ENCODE measurements at places on chromosomes 2 and 18. TPM values are rescaled to one million over a fixed set of nuclear protein-coding genes. Genes with fewer than 3 reads are reported as not detected.

DNA sequence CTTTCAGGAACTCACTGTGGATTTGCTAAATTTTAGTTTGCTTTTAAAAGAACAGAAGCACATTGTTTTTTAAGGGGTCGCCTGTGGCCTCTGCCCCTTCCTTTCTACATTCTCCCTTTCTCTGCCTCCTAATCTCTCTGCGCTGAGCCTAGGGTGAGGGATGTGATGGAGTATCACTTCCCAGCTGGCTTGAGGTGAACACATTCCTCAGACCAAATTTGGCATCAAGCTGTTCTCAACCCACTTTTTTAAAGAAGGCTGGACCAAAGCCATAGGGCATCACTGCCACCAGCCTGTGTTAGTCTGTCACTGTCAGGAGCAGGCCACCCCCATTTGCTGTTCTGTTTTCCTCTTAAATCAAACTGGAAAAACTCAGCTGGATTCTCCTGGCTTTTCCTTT lies 27.4 kb downstream of the EIF4E2 start:
- no peak overlapping the region for H3K4me3 ChIP-seq
- H3K27me3 ChIP-seq = no peaks in the 10 kb centered on the region
- H3K36me3 ChIP-seq = peaks cover 16% of the 10 kb centered on the region
- H3K4me1 ChIP-seq = no peaks in the 10 kb centered on the region
- no peak for DNase-seq
- H3K27ac ChIP-seq = no peak overlapping the region

DNA sequence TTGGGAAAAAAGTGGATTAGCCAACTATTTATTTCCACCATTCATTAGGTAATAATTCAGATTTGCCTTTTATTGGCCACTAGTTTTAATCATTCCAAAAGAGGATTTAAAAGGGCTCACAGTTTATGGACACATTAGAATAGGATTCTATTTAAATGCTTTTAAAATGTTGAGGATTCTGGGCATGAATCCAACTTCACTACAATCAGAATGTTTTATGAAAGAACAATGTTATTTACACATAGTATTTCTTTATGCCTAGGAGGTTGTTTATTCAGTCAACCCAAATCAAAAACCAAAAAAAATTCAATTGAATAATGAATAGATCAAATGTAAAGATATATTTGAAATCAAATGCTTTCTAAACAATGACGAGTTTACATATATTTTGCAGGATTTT lies 232.2 kb downstream of the GULP1 start:
- H3K4me3 ChIP-seq = no peak overlapping the region
- H3K27me3 ChIP-seq = peaks cover 2% of the 10 kb centered on the region
- H3K36me3 ChIP-seq = no peaks in the 10 kb centered on the region
- no peaks in the 10 kb centered on the region for H3K4me1 ChIP-seq

- DNase-seq = no peak
- H3K27me3 ChIP-seq = no peaks in the 10 kb centered on the region
- peak overlapping the region; percentile 71 for H3K4me3 ChIP-seq
- peak overlapping the region; percentile 75 for H3K27ac ChIP-seq
Measured at GRCh38 chr2:202270487-202270886, 4.9 kb downstream of the NOP58 start.

DNA sequence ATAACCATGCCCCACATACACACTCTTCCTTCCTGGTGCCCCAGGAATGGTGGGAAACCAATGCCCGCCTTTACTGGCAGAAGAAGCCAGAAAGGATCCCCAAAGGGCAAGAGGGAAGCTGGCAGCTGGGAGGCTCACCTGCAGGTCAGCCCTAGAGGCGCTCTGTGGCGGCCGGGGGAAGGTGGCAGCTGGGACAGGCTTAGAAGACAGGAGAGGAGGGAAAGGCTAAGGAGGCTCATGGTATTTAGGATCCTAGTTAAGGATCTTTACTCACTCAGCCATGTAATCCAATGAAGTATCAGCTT lies 23.8 kb downstream of the ADRA2B start:
- DNase-seq = no peak
- no peak overlapping the region for H3K27ac ChIP-seq
- no peaks in the 10 kb centered on the region for H3K4me1 ChIP-seq
- H3K4me3 ChIP-seq = no peak overlapping the region
- peaks cover 2% of the 10 kb centered on the region for H3K27me3 ChIP-seq
- H3K36me3 ChIP-seq = no peaks in the 10 kb centered on the region

DNA sequence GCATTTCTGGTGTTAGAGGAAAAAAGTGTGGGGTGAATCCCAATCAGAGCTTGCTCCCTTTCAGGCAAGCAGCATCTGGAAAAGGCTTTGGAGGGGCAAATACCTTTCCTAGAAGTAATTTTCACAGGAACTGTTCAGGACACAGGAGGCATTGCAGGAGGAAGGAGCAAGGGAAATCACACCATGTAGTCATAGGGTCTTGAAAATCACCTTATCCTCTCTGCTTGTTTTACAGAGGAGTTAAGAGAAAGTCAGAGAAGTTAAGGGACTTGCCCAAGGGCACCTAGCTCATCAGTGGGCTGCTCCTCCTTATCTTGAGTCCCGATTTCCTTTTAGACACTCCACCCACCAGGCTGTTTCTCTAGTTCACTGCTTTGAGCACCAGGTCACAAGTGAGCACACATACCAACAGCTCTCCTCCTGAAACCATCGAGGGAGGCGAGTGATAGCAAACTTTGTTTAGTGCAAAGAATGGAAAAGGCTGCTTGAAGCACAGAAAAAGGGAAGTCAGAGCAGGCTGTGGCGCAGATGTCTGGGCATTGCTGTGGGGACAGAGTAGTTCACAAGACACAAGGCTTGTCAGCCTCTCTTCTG lies 89.2 kb upstream of the CXCR4 start:
- no peak overlapping the region for H3K4me3 ChIP-seq
- no peaks in the 10 kb centered on the region for H3K36me3 ChIP-seq
- DNase-seq = peak; percentile 65
- no peaks in the 10 kb centered on the region for H3K27me3 ChIP-seq
- peak overlapping the region; percentile 44 for H3K27ac ChIP-seq

DNA sequence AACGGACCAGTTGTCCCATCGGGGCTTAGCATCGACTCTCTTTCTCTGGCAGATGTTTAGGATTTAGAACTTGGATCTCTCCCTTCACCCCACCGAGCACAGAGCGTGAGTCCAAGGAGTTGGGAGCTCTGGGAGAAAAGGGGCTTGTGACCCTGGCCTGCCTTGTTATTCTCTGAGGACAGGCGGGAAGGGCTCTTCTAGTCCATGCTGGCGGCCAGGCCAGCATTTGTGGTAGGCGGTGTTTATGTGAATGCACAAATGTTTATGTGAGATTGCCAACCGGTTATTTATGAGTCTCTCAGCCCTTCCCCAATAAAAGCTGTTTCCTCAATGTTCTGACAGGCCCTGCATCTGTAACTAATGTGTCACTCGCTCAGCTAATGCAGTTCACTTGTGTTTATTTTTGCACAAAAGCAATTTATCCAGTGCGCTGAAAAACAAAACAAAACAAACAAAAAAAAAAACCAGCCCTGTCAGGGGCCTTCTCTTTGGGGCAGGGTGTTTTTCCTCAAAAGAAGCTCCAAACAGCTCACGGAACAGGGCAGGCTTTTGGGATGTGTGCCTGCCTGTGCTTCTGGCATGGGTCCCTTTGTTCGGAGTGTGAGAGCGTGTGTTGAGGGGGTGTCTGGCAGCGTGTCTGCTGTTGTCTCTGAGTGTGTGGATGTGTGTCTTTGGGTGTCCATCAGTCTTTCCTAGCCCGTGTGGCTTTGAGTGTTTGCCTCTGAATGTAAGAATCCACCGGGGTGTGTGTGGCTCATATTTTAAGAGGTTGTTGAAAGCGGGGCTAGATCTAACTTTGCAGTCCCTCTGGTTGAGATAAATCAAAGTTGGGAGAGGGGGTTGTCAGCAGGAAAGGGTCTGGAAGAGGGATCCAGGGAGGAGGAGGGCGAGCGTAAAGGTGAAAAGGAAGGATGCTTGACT lies 52.8 kb upstream of the HAAO start:
- H3K27me3 ChIP-seq = no peaks in the 10 kb centered on the region
- H3K36me3 ChIP-seq = no peaks in the 10 kb centered on the region
- no peak for DNase-seq
- no peak overlapping the region for H3K4me3 ChIP-seq

DNA sequence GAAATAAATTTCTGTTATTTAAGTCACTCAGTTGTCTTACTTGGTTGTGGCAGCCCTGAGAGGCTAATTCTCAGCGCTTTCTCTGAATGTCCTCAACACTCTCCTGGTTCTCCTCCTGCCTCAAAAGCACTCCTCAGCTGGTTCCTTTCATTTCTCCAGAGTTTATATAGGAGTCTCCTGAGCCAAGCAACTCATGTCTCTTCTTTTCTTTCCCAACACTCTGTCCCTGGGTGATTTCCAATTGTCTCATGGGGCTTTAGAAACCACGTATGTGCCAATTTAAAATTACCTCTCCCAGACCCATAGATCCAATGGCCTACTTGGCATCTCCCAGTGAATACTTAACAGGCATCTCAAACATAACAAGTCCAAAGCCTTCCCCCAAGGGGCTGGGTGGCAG lies 184.3 kb downstream of the TTC32 start:
- H3K27me3 ChIP-seq = no peaks in the 10 kb centered on the region
- no peaks in the 10 kb centered on the region for H3K36me3 ChIP-seq
- no peak overlapping the region for H3K4me3 ChIP-seq
- H3K4me1 ChIP-seq = no peaks in the 10 kb centered on the region
- DNase-seq = no peak

- H3K4me1 ChIP-seq = peaks cover 65% of the 10 kb centered on the region
- peak overlapping the region; percentile 88 for H3K4me3 ChIP-seq
- H3K27me3 ChIP-seq = no peaks in the 10 kb centered on the region
- no peaks in the 10 kb centered on the region for H3K36me3 ChIP-seq
Measured at GRCh38 chr2:230864122-230864604, 579 bp upstream of the ITM2C start.

DNA sequence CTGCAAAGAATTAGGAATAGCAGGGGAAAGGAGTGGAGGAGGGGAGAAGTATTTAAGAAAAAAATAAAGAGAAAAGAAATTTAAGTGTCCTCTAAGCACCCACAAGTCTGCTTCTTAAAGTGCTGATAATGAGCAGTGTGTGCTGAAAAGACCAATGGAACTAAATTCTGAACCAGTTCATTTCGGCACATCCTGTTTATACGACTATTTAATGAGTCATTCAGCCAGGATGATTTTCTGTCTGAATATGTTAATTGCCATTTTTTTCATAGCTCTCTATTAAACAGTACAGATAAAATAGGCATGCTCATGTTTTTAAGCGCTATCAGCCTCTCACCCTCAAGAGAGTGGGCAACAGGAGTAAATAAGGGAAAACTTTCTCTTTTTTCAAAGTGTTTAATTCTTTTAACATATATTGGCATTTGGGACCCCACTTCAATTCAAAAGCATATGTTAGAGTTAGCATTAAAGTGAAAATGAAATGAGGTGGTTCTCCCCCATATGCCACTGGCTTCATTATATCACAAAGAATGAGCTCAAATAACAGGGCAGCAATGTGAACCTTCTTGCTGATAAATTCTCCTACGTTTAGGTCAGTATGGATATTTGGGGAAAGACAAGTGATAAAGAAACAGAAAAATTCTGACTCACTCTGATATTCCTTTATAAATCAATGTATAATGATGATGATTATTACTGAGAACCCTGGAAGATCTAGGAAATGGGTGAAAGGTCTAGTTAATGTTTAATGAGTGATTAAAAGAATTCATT lies 87.5 kb downstream of the TCF4 start:
- H3K4me1 ChIP-seq = peaks cover 4% of the 10 kb centered on the region
- no peaks in the 10 kb centered on the region for H3K36me3 ChIP-seq
- no peak for DNase-seq
- no peak overlapping the region for H3K4me3 ChIP-seq

- no peak overlapping the region for H3K4me3 ChIP-seq
- no peak overlapping the region for H3K27ac ChIP-seq
- H3K4me1 ChIP-seq = no peaks in the 10 kb centered on the region
- no peaks in the 10 kb centered on the region for H3K27me3 ChIP-seq
- no peaks in the 10 kb centered on the region for H3K36me3 ChIP-seq
- no peak for DNase-seq
Measured at GRCh38 chr2:147538821-147539220, 306.0 kb upstream of the ACVR2A start.

DNA sequence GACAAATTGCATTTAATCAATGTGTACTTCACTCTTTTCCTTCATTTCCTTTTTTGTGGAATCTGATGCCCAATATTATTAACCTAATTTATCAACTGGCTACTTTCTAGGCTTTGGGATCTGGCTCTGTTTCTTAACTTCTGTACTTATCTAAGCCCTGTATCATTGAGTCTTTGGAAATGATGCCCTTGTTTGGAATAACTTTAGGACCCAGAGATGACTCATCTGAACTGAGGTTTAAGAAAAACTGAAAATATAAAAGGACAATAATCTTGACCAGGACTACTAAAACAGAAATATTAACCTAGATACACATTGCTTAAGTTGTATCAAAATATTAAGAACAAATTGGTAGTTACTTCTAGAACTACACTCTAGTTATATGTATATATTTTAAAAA lies 600.8 kb downstream of the CPS1 start:
- no peak overlapping the region for H3K4me3 ChIP-seq
- H3K36me3 ChIP-seq = no peaks in the 10 kb centered on the region
- no peaks in the 10 kb centered on the region for H3K27me3 ChIP-seq
- no peak for DNase-seq
- H3K27ac ChIP-seq = no peak overlapping the region

DNA sequence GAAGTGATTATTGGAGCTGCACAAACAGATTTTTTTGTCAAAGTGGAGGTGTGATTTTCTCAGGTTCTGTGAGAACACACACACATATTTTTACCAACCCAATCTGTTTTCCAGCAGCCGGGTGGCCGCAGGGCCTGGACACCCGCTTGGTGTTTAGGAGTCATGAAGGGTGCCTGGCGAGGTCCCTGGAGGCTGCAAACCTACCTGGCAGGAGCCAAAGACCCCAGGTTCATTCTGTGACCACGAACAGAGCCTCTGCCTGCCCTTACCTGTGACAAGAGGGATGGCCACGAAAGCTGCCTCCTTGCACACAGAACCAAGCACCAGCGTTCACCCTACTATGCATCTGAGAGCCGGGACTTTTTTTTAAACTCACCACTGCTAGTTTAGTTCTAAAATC lies 64.3 kb upstream of the ID2 start:
- no peak overlapping the region for H3K27ac ChIP-seq
- H3K36me3 ChIP-seq = no peaks in the 10 kb centered on the region
- H3K4me3 ChIP-seq = no peak overlapping the region
- peaks cover 4% of the 10 kb centered on the region for H3K4me1 ChIP-seq

DNA sequence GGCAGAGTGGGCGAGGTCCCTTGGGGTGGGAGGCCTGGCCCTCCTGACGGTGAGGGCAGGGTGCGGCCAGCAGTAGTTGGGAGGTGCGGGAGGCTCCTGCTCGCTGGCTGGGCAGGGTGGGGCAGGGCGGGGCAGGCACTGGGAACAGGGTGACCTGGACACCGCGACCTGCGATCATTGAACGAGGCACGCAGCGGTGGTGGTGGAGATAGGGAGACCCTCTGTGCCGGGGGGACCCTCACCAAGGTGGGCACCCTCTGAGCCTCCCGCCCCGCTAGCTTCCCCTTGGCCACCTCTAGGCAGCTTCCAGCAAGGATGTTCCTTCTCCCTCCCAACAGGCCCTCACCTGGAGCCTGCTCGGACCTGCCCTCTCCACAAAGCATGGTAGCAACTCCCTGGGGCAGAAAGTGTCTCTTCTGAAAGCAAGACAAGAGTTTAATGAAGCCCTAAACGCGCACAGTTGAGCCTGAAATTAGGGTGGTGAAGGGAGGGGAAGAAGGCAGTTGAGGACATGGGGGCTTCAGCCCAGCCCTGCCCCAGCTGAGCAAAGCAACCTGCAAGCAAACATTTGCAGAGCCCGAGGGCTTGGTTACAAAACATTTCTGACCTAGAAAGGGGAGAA lies 15.4 kb upstream of the FOSL2 start:
- no peaks in the 10 kb centered on the region for H3K27me3 ChIP-seq
- no peaks in the 10 kb centered on the region for H3K36me3 ChIP-seq
- no peak for DNase-seq
- H3K4me1 ChIP-seq = peaks cover 31% of the 10 kb centered on the region
- H3K4me3 ChIP-seq = no peak overlapping the region

The MYCN gene
- 0.58 TPM for total RNA-seq

The SLC11A1 gene
- total RNA-seq = 1.2 TPM
